ENCODE measurements at places on chromosomes 7 and 10.

- no peak for DNase-seq
Measured at GRCh38 chr10:48501787-48502771, 102.8 kb downstream of the ARHGAP22 start.

DNA sequence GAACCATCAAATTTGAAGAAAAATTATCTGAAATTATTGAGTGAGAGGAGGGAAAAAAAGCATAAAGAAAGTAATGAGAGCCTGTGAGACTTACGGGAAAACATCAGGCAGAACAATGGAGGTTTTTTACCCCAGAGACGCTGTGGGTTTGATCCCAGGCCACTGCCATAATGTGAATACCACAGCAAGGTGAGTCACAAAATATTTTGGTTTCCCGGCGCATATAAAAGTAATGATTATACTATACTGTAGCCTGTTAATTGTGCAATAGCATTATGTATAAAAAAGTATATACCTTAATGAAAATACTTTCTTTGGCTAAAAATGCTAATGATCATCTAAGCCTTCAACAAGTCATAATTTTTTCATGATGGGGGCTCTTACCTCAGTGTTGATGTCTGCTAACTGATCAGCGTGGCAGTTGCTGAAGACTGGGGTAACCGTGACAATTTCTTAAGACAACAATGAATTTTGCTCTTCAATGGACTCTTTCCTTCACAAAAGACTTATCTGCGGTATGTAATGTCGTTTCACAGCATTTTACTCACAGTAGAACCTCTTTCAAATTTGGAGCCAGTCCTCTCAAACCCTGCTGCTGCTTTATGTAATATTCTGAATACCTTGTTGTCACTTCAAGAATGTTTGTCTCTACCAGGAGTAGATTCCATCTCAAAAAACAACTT is 97.0 kb upstream of the FAM20C start:
- DNase-seq = no peak

DNA sequence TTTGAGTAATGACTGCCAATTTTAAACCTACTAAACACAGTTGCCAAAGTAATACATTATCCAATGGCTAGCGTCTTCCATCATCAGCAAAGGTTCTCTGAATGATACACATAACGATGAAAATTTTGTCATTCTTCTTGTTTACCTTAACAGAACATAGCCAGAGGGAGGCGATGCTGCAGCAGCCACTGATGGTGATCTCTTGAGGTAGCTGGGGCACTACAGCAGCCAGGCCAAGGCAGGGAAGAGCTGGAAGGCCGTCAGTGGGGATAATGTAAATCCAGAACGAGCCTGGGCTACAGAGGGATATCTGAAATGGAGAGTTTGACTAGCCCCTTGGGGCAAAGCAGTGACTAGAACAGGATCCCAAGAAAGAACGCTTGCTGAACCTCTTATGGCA is 38.8 kb downstream of the PRPS1L1 start:
- DNase-seq = no peak

GRCh38 chr10:17216901-17217395 is 11.1 kb upstream of the VIM start:
- no peak for DNase-seq

DNA sequence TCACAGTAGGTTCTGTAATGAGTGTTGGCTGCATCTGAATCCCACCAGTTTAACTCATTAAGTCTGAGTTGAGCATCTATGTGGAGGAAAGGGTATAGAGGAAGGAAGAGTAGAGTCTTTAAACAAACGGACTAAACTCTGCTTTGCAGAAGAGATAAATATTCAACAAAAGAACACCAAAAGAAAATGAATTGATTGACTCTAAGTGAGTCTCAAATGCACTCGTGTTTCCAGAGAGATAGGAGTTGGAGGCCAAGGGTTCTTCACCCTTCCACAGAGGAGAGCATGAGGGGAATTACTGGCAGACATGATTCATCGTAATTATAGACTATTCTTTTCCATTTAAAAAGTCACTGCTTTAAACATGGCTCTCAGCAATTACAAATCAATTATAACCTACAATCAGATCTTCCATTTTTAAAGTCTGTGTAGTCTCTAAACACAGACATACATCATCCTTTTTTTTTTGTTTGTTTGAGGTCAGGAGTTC is 56.3 kb downstream of the PLPP4 start:
- DNase-seq = no peak

DNA sequence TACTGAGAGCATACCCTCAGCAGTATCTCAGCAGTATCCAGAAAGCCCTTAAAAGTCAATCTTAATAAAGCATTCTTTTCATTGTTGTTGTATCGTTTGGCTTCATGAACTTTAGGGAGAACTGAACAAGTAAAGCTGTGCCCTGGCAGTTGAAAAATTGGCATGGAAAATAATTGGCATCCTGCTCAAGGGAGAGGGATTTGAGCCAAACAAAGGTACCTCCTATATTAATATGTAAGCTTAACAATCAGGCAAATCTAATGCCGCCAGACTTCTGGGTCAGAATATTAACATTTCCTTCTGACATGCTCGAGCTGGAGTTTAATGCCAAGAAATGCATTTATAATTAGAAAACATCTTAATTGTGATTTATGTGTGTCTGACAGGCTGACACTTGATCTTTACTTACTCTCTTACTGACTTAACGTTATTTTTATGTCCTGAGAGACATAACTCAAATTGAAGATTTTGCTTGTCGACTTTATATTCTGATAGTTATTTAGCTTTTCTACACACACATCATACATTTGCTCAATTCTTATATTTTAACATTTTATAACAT is 42.1 kb upstream of the PCDH15 start:
- no peak for DNase-seq

DNA sequence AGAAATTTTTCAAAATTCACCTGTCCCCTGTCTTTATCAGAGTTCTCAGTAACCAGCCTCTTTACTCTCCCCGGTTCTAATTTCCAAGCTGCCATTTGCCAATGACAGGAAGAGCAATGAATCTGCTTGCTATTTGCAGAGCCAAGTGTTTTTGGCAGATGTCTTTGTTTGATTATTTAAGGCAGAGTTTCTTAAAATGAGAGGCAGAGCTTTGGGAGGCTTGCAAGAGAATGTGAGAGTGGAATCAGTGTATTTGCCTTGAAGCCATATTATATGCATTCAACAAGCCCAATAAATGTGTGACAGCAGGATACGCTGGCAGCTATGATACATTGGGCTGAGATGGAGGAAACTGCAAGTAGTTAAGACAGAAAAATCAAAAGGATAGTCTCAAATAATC is 196.5 kb downstream of the PHF14 start:
- no peak for DNase-seq

GRCh38 chr7:149830997-149831740 is 7.0 kb upstream of the ZNF862 start:
- no peak for DNase-seq

GRCh38 chr10:126659750-126660149 is 10.7 kb downstream of the C10orf90 start:
- no peak for DNase-seq

DNA sequence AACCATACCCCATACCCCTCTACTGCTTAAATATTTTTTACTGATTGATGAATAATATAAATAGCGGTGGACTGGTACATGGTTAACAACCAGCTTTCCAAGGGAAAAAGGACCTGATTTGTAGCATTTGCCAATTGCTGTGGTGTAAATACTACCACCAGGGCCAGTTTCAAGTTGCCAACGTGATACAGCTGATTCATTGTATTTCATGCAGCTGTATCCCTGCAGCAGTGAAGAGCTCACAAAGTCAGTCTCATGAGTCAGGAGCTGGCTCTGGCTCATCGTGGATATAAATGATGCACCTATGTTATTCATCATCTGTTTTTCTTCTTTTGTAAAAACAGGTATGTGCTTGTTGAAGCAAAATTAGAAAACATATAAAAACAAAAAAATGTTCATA is 15.2 kb downstream of the CALML5 start:
- no peak for DNase-seq

- no peak for DNase-seq
Measured at GRCh38 chr7:45215601-45216062, 58.0 kb downstream of the RAMP3 start.

DNA sequence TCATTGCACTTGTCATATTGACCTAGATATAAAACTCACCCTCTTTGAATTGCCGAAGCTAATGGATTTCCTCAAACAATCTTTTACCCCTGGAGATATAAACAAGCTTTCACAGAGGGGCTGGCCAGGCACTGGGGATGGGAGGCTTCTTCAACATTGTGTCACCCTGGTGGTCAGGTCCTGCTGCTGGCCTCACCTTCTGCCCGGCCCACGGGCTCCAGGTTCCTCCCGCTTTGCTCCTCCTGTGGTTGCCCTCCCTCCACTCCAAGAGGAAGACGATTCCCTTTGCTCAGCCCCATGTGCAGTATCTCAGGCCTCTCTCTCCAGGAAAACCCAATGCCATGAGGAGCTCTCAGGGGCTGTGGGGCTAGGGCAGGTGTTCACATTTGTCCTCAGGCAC is 118.1 kb upstream of the ADCY1 start:
- DNase-seq = no peak

DNA sequence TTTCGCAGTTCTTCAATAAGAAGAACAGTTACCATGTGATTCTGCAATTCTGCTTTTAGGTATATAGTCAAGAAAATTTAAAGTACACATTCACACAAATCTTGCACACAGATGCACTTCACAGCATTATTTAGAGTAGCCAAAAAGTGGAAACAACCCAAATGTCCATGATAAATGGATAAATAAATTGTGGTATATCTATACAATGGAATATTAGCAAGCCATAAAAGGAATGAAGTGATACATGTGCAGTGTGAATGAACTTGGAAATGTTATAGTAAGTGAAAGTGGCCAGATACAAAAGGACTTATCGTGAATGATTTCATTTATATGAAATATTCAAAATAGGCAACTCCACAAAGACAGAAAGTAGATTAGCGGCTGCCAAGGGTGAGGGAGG is 109.1 kb downstream of the AGMO start:
- no peak for DNase-seq

- no peak for DNase-seq
Measured at GRCh38 chr7:18648849-18649758, 153.6 kb downstream of the HDAC9 start.

- DNase-seq = no peak
Measured at GRCh38 chr7:114929570-114929969, 7.7 kb downstream of the MDFIC start.

DNA sequence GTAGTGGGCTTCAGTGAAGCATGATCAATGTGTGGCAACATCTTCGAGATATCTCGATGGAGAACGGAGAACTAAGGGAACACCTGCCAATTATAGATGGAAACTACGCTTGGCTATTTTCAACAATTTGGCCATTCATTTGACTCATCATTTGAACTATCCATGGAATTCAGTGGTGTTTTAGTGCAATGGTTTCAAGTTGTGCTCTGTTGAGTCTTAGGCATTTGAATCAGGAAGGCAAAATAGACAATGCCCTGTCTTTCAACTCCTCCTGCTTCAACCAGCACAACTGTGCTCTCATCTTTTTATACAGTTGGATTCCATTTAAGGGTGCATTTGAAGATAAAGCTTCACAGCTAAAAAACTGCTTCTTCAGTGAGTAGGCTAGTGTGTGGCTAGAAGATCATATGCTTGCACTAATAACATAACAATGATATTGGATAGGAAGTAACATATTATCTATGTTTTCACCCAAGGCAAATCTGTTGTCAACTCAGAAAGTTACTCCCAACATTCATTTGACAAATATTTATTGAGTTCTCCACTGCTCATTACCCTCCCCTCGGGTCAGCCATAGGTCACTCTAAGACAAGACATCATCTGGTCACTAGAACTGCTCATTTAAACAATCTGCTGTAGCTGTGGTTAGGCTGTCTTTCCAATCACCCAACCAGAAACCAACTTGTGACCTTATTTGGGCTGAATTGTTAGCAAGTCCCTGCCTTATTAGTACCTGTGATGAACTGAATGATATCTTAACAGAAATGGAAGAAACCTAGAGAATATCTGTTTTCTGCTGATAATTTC is 314.1 kb upstream of the SP4 start:
- no peak for DNase-seq

GRCh38 chr7:117645481-117646165 is 165.8 kb downstream of the CFTR start:
- no peak for DNase-seq

DNA sequence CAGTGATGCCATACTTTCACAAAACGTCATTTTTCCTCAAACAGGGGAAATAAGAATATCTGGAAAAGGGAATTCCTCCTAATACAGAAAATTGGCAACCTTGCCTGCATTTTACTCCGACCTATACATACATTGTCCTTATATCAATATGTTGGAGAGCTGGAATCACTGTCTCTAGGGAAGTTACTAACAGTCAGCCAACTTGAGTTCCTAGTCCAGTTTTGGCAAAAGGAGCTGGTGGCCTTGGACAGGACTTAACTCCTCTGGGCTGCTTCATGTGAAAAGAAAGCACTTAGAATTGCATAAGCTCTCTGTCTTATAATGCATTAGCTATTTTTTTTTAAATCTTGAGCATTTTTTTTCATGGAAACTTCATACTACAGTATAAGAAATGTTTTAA is 174.2 kb upstream of the HGF start:
- DNase-seq = no peak

DNA sequence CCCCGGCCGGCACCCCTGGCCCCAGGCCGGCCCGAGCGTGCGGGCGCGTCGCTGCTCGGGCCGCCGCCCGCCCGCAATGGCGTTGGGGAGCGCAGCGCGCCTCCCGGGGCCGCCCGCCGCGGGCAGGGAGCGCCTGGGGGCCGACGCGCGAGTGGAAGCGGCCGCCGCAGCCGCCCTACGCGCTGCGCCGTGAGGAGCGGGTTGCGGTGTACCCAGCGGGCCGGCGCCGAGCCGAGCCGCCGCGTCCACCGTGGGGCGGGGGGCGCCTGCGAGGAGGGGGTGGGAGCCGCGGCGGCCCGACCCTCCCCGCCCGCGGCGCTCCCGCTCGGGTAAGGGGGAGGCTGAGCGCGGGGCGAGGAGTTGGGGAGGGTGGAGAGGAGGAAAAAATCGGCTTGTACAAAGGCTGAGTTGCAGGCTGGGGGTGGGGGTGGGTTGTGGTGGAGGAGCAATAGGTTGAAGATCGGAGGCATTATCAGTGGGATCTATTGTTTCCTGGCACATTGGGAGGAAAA is 473 bp downstream of the PPP1R9A start:
- DNase-seq = peak; percentile 67

DNA sequence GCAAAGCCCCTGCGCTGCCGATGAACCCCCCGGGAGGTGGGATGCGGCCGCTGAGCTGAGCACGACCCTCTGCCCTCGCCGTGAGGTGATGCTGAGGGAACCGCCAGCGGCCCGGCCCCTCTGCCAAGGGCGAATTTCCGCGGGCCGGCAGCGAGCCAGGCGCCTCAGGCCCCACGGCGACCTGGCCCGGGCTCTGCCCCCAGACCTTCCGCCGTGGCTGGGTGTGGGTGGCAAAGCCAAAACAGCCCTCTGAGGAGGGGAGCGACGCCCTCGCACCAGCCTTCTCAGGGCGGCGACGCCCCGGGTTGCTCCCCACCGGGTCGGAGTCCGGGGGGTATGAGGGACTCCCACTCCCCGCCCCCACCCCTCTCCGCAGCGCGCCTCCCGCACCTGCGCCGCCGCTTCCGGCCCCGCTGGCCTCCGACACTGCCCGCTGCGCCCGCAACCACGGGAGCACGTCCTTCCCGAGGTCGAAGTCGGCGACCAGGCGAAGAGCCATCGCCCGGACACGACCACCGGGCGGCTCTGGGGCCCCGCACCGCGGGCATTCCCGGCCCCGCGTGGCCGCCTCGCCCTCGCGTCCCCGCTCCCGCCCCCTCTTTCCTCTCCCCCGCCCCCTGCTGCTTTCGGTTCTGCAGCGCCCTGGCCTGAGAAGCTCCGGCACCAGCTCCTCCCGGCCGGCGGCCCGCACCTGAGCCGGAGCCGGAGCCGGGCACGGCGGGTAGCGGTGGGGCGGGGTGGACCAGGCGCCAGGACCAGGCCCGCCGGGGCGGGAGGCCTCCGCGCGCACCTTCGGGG is at the start of gene GSAP:
Gene GSAP, minus strand, starts transcription at position 527 of the 798 bp plus-strand sequence. Its CDS starts 28 bp downstream, at position 499.
- DNase-seq = peak; percentile 35

GRCh38 chr10:99527526-99528493 is 4.9 kb upstream of the NKX2-3 start:
- no peak for DNase-seq
